ENCODE measurements at places on chromosomes 11 and 22.

DNA sequence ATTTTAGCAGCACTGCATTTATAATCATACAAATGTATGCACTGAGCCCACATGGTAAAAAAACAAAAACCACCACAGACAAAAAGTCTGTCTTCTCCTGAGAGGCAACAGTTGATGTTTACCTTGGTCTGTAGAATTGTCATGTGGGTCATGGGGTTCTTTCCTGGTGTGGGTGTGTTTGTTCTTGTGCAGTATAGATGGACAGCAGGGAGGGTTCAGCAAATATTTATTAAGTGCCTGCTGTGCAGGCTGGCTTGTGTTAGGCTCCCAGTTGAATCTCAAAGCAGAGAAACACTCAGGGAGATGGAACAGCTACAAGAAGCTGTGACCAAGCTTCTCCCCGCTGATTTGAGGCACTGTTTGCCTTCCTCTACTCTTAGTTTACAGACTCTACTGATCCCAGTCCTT lies 82.2 kb downstream of the PISD start:
- no peak for DNase-seq

DNA sequence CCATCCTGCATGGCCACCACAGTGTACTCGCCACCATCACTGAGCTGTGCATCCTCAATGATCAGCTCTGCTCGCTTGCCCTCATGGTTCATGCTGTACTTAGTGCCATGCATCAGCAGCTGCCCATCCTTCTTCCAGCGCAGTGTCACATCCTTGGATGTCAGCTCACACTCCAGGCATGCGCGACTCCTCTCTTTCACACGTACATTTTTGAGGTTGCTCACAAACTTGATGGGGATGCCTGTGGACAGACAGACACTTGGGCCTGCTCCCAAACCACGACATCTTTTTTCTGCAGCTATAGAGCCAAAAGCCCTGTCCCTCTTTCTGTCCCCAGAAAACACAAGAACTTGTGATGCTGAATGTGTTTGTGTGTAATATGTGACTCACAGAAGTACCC lies 10.5 kb downstream of the IGSF22 start:
- DNase-seq: no peak

DNA sequence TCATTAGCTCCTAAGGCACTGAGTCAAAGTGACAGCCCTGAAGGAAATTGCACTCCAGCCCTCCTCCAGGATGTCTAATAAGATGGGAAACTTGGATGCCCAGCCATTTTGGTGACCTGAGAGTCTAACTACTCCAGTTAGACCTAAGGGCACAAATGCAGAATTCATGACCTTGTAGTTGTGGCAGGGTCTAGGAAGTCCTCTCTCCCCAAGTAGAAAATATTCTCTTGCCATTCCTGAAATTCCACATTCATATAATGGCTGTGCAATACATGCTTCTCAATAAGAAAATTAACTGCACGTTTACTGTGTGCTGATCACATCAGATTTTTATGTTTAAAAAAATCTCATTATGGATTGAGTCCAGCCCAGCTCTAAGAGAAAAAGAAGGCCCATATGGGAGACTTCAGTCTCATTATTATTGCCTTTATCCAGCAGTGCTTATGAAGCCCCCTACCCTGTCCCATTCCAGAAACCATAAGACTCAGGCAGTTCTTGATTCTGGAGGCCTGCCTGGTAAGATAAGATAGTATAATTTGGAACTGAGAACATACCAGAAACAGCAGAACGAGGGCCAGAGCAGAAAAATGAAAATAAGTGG lies 133.7 kb upstream of the LDLRAD3 start:
- DNase-seq: no peak

DNA sequence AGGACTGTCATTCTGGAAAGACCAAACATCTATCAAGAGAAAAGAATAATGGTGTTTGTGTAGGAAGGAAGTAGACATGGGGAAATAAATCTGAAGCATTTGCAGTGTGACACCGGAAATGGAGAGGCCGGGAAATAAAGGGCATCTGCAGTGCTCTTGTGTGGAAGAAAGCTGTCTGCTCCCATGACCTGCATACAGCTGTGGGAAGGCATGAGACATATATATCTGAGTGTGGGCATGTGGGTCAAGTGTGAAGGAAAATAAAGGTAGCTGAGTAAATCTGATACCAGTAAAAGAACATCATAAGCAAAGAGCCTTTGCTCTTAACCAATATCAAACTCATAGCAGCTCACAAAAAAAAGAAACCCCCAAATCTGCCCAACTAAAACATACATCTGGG lies 72.1 kb upstream of the OR5AK2 start:
- DNase-seq: no peak

GRCh38 chr22:42289671-42290541 lies 19.5 kb upstream of the TCF20 start:
- no peak for DNase-seq

DNA sequence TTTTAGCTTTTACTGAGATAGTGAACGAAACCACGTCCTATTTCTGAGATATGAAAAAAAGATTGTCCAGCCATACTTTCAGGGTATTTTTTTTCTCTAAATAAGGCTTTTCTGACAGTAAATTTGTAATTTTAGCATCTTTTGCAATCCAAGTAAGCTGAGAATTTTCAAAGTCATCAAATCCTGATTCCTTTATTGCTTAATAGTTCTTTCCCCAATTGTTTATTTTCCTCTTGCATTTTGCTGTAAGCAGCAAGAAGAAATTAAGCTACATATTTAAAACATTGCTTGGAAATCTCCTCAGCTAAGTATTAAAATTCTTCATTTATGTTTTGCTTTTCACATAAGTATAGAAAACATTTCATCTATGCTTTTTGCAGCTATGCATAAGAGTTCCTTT lies 493.3 kb upstream of the CCDC179 start:
- no peak for DNase-seq

GRCh38 chr11:86383041-86383955 lies 8.6 kb downstream of the CCDC81 start:
- no peak for DNase-seq

DNA sequence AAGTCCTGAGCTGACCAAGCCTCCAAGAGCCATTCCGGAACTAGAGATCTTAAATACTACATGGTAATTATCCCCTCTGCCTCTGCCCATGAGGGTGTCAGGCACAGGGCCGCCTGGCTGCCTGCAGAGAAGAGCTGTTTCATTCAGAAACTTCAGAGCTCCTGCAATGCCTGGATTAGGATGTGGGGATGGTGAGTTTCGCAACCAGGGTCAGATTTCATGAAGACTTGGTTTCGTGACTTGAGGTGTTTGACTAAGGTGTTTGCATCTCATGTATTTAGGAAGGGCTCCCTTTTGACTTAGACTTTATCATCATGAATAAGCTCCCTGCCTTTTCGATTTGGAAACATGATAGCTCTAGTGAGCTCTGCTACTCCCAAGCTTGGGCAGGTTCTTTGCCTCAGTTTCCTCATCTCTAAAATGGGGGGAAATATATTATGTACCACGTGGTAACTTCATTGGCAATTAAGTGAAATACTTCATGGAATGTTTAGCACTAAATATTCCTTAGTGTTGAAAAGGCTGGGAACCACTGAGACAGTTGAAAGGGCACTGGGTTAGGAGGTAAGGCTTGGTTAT lies 9.1 kb downstream of the TIMP3 start:
- DNase-seq: no peak

- no peak for DNase-seq
Observed at GRCh38 chr11:126764231-126764630, 236.3 kb downstream of the KIRREL3 start.
